ENCODE measurements at places on chromosomes 11 and 22.

DNA sequence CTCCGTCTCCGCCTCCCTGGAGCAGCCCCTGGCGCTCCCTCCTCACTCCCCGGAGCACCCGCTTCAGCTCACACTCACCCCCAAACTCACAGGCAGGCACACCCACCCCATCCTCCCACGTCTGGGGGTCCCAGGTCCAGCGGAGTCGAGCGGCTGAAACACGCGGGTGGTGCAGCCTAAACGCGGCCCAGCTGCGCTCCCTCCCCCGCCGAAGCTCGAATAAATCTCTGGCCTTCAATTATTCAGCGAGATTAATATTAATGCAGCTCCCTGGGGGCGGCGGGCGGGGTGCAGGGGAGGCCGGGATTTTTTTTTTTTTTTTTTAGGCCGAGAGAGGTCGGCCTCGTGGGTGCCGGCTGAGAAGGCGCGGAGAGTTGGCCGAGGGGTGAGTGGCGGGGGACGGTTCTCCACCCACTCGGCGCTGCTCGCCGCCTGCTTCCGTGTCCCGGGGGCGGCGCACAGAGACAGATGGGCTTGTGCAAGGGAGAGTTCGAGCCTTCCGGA lies 524 bp upstream of the SLC1A2 start:
- DNase-seq: no peak

- DNase-seq: no peak
Observed at GRCh38 chr22:40818192-40818746, 877 bp downstream of the SLC25A17 start.

DNA sequence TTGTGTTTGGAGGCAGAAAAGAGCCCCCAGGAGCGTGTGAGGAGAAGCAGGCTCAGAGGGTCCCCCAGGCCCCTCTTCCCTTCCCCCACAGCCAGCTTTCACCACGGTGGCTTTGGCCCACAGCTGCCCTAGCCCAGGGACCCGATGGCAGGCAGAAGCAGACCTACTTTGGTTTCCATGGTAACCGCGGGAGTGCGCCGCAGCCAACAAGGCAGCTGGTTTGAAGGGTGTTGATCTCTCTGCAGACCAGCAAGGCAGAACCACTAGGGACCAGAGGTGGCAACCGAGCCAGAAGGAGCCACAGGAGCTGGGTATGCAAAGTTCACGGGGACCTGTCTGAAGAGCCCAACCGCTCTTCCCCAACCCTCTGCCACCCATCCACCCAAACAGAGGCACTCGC lies 69.4 kb downstream of the BUD13 start:
- no peak for DNase-seq

- DNase-seq: no peak
Observed at GRCh38 chr11:58742140-58742539, 10.4 kb upstream of the GLYAT start.

GRCh38 chr11:125625225-125625629 lies 264 bp downstream of the CHEK1 start:
- no peak for DNase-seq

GRCh38 chr11:15665368-15665871 lies 550.7 kb downstream of the INSC start:
- DNase-seq: peak; percentile 35

GRCh38 chr11:37352485-37352884 lies 754.4 kb upstream of the RAG2 start:
- DNase-seq: no peak

- DNase-seq: peak; percentile 48
Observed at GRCh38 chr22:30354644-30355043, 2.0 kb downstream of the SF3A1 start.

- no peak for DNase-seq
Observed at GRCh38 chr11:126465573-126466188, 110.2 kb downstream of the ST3GAL4 start.

GRCh38 chr11:36501236-36501635 lies 8.8 kb downstream of the TRAF6 start:
- DNase-seq: no peak

- no peak for DNase-seq
Observed at GRCh38 chr11:8283465-8284230, 20.0 kb upstream of the LMO1 start.

- peak; percentile 39 for DNase-seq
Observed at GRCh38 chr22:50247748-50248147, 2.9 kb upstream of the TUBGCP6 start.

DNA sequence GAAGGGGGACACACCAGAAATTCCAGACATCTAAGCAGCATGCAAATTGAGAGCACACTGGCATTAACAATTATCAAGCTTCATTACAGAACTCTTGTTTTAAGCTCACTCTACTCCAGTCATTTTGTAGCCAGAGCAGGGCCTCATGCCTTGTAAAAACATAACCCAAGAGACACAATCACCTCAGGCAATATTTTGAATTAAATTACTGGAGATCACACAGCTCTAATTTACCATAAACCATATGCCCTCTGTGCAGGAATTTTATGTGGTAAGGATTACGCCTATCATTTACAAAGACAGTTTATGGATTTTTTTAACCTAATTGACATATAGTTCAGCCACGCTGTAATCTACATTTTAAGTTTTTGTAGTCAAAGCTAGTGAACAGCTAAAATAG lies 414.1 kb upstream of the DDI1 start:
- DNase-seq: no peak

GRCh38 chr11:22878039-22878438 lies 17.8 kb upstream of the CCDC179 start:
- DNase-seq: no peak

DNA sequence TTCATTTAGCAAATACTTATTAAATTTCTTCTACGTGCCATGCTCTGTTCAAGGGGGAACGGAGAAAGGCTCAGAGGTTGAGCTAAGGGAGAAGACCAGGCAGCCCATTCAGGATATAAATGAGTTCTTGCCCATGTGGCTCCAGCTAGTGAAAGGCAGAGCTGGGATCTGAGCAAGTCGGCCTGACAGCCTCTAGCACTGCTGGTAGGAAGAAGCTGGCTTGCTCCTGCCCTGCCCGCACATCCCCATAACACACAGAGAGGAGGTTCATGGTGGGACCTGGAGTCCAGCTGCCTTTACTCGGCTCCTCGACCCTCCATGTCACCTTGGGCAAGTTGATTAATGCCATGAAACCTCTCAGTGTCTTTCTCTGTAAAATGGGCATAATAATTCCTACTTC lies 2.0 kb downstream of the SLC15A3 start:
- DNase-seq: no peak

- DNase-seq: no peak
Observed at GRCh38 chr11:43948341-43949225, 6.1 kb downstream of the C11orf96 start.

- peak; percentile 59 for DNase-seq
Observed at GRCh38 chr11:34356576-34356912, 1.3 kb downstream of the ABTB2 start.

DNA sequence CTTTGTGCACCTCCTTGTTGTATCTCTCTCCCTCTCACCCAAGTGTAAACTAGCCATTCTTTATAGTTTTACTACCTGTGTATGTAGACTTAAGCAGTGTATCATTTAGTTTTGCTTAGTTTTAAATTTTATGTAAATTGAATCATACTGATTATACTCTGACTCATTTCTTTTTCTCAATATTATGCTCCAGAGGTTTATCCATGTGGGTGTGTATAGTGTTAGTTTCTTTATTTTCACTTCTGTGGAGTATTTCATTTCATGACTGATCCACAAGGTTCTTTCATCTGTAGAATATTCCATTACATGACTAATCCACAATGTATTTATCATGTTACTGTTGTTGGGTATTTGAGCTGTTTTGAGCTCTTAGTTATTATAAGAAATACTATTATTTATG lies 62.0 kb downstream of the CCDC34 start:
- DNase-seq: peak; percentile 16

DNA sequence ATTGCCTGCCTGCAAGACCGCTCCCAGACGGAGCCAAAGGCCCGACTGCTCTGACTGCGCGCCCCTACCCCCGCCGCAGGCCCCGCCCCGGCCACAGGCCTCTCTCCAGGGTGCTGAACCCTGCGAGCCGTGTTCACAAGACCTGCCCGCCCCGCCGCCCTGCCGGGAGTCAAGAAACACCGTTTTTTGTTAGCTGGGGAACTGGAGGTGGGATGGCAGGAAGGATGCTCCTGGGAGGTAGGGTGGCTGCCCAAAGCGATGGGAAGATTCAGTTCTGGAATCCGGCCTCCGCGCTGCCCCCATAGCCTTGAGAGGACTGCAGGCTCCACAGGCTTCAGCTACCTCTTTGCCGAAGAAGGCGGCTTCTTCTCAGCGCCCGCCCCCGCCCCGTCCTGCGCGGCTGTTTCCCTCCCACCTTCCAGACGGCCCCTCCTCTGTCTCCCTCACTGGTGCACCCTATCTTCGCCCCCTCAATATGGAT lies 2.7 kb upstream of the PDE2A start:
- DNase-seq: peak; percentile 23

GRCh38 chr11:6402561-6402981 lies 12.3 kb downstream of the SMPD1 start:
- no peak for DNase-seq

- DNase-seq: peak; percentile 52
Observed at GRCh38 chr11:36492724-36493304, 17.3 kb downstream of the TRAF6 start.

GRCh38 chr11:5722622-5723021 lies 13.6 kb upstream of the OR56B1 start:
- no peak for DNase-seq

DNA sequence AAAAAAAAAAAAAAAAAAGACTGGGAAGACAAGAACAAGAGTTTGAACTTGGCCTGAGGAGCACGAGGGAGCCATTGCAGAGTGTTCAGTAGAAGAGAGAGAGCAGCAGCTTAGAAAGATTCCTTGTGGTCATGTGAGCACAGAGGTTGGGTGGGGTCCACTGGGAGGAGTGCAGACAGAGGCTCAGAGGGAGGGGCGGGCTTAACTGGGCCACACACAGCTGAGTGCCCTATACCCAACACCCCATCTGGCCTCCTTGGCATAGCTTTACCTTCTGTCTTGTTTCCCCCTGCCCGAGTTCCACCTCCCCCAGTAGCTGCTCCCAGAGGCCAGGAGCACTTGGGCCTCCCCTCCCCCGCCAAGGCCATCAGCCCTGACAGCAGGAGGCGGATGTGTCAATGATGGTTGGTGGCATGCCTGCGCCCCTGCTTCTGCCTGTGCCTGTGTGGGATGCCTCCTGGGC lies 12.1 kb downstream of the C11orf86 start:
- no peak for DNase-seq

DNA sequence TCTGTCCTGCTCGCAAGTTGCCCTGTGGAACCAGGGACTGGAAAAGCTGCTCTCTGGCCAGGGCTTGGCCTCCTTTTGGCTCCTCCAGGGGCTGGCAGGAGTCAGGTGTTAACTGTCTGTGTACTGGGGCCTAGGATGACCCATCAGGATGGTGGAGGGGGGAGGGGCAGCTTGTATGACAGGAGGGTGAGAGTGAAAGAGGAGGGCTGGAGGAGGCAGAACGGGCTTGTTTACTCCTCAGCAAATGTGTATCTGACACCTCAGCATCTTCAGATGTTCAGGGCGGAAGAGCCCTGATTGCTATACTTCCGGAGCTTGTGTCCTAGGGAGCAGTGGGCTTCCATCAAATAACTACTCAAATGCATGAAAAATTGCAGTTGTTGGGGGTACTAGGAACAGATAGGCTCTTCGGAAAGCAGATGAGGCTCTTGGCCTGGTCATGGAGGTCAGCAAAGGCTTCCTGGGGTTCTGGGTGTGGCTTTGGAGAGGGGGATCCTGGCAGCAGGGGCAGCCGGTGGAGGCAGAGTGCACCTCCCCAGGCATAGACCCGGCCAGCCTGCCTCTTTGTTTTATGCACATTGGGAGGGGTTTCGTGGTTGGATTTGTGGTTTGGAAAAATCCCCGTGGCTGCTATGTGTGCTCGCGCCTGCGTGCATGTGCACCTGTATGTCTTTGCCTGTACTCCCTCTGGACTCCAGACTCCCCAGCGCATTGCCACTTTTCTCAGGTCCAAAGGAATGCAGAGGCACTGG lies 31.2 kb downstream of the CD82 start:
- no peak for DNase-seq

GRCh38 chr11:116598556-116598955 lies 174.2 kb downstream of the BUD13 start:
- no peak for DNase-seq

- no peak for DNase-seq
Observed at GRCh38 chr11:108680271-108680670, 15.4 kb downstream of the DDX10 start.

DNA sequence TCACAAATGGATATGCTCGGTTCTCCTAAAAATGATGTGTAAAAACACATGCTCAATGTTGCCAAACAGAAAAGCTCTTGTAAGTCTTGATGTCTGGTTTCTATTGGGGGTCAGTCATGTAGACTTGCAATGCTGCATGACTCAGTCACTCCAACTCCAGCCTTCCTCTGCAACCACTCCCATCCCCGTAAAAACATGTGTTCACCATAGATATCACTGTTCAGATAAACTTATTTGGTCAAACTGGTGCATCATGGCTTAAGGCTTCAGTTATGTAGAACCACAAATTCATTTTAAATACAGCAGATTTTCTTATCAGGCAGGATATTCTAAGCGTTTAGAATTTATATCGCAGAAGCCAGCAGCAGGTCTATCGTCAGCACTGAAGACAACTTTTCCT lies 298.4 kb upstream of the LUZP2 start:
- DNase-seq: no peak

DNA sequence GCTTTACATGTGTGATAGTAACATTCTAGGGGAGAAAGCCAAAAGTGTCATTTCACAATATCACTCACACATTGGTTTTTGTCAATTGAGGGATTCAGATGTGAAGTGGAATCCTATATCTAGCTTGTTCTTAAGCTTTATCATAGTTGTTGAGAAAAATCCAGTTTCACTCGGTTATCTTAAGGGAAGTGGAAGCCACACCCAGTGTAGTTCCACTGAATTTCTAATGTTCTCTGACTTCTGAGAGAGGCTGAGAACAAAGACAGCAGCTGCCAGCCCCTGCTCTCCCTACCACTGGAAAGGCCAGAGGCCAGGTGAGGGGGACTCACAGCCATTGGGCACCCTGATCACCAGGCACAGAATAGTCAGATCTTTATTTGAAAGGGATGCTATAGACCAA lies 53.7 kb downstream of the THAP12 start:
- DNase-seq: no peak

- DNase-seq: no peak
Observed at GRCh38 chr11:88404932-88405710, 67.6 kb upstream of the CTSC start.

DNA sequence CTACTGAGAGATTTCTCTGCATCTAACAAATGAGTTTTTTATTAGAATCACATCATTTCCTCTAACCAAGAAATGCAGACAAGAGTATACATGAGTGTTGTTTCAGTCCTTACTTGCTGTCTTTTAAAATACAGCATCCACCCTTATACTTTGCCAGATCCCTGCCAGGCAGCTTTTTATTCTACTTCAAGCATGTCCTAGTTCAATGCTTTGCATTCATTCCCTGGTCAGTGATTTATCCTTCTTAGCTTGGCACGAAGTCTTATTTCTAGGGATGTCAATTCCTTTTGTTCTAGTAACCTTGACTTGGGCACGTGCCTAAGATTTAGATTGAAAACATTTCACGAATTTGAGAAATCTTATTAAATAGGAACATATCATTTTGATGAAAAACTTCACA lies 307.2 kb upstream of the MPPED2 start:
- DNase-seq: no peak

All from kidney tubule cell (primary cell).